ENCODE measurements at places on chromosomes 12 and 14.

GRCh38 chr12:89661706-89662330 is 46.8 kb downstream of the ATP2B1 start:
- no peak for DNase-seq

- no peak for DNase-seq
Observed at GRCh38 chr14:29220566-29220965, 454.0 kb downstream of the FOXG1 start.

DNA sequence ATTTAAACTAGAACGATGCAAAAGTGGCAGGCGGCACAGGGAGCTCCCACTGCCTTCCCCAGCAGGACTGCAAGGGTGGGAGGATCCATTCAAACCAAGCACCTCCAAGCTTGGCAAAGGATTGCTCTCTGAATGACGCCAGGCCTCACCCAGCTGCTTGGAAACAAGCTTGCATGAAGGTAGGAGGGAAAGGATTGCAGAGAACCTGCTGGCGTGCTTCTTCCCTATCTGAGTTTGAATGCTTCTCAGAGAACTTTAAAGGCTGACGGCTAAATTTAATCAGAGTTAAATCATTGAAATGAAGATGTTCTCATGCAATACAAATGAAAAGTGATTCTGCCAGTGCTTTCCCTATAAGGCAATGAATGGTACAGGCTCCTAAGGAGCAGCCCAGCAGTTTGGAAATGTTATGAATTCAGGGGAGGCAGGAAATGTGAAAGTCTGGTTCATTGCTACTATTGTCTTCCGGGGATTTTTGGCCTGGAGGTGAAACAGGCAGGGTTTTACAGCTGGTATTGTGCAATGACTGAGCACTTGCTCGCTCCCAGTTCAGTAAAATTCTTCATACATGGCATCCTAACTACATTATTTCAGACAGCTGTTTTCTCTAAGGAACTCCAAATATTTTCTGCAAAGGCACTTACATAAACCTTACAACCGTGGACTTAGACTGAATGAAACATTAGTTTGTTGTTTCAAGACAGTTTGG is 31.9 kb upstream of the DUSP6 start:
- peak; percentile 68 for DNase-seq

DNA sequence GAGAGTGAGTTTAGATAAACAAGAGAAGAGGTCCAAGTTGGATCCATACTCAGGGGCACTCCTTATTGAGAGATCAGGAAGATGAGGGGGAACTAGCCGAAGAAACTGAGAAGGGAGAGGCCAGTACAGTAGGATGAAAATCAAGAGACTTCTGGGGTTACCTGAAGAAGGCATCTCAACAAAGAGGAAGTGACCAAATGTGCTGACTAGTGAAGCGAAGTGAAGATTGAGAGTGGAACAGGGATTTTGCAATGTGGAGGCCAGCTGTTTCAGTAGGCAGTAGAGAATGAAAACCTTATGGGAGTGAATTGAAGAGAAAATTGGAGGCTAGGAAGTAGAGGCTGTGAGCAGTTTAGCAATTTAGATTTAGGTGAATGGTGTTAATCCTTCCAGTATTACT is 153.0 kb downstream of the SYNE2 start:
- DNase-seq: no peak

DNA sequence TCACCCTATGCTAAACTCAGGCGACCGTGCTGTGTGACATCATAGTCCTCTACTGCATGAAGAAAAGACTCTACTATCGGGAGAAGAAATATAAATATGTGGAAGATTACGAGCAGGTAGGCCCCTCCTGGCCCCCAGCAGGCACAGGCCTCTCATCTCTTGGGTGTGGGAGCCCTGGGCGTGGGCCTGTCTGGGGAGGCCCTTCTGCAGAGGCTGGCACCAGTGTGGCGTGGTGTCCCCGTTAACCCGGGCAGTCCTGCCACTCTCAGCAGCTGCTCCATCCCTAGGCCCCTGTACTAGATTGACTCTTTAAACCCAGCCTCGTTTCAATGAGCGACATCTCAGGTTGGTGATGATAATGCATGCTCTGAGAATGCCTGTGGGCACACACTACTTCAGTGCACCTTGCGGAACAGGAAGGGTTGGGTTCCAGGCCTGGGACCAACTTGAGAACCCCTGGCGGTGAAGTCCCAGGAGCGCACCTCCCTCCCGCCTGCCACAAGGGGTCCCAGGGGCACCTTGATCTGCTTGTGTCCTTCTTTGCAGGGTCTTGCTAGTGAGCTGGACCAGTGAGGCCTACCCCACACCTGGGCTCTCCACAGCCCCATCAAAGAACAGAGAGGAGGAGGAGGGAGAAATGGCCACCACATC is 23.2 kb downstream of the P2RX4 start:
- no peak for DNase-seq

GRCh38 chr12:13222076-13222475 is 25.6 kb downstream of the EMP1 start:
- no peak for DNase-seq

DNA sequence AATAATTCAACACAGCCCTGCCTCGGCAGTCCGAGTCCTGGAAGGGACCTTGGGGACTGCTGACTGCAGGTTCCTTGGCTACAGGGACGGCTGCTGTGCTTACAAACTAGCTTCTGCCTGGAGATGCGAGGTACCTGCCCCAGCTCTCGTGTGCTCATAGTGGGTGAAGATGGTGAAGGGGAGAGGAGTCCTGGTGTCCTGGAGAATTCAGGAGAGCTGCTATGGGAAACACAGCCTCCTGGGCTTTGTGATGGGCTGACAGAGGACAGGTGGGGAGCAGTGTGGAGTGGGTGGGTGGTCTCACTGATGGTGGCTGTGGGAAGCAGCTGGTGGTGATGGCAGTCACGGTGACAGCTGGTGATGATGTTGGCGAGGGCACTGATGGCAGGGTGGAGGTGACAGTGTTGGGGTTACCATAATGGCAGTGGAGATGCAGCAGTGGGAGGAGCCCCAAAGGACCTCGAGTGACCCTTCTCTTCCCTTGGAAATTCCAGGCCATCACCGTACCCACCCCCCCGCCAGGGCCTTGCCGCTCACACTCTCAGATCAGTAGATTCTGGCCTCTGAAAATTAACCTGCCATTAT is 32.8 kb downstream of the HVCN1 start:
- DNase-seq: no peak
